Activated naive CD4-positive, alpha-beta T cell treated with Interleukin-2 at 50 U/mL for 16 hours (primary cell): ENCODE measurements at places on chromosomes 13 and 19.
A peak's percentile ranks its signal among the peaks of the same experiment; 100 is the strongest.

DNA sequence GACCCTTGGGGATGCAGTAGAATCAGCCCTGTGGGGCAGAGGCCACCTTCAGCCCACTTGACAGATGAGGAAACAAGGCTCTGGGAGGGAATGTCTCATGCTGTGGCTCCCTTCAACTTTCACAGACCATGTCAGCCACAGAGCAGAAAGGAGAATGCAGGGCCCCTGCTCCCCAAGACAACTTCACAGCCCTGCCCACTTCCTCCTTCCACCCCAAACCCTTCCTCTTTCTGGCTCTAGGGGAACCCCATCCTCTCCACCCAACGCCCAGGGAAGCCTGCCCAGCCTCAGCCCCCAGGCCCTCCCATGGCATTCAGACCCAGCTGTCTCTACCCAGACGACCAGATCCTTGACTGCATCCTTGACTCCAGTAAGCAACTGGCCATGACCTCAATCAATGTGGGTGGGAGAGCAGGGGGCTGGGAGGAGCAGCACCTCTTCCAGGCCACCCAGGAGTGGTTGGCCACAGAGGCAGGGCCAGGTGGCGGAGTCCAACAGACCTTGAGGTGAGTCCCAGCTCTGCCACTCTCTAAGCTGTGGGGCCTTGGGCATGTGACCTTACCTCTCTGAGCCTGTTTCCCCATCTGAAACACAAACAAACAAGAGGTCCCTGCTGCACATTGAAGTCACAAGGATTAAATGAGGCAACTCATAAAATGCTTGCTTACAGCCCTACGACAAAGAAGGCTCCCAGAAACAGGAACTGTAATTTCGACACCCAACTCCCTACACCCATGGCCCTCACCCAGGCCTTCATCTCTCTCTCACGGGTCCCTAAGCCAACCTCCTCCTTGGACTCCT lies 15.8 kb downstream of the DEDD2 start:
- peak; percentile 41 for DNase-seq

GRCh38 chr19:35348911-35349611 lies 1.4 kb downstream of the FFAR1 start:
- DNase-seq: no peak

- no peak for DNase-seq
Observed at GRCh38 chr13:110164706-110165105, 142.3 kb downstream of the COL4A1 start.

DNA sequence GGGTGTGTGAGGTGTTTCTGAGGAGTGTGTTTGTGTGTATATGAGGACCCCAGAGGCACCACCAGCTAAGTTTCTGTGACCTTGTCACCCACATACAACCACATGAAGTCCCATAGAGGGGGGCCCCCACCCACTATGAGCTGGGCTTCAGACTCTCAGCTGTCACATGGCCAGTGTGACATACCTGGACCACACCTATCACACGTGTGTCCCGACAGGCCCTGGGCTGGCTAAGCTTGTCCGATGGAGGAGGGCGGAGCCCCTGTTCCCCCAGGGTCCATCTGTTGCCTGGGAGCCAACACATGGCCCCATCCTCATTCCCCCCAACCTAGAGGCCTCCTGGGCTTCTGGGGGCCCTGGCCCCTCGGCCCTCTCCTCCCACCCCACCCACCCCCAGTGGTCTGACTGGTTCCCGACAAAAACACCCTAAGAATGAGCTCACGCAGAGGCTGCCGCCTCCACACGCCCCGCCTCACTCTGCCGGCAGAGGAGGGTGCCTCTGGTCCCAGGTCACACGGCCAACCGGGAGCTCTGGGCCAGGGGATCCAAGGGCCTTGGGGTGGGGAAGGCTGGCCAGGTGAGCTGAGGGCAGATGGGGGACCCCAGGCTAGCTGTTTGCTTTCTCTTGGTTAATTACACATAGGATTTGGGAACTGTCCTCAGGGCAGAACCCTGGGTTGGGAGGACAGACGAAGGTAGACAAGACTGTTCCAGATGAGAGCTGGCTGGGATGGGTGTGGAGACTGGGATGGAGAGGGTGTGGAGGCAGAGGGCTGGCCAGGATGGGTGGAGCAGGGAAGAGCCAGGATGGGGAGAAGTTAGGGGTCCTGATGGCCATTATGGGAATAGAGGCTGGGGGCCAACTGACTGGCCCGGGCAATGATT lies 4.3 kb downstream of the KLC3 start:
- DNase-seq: no peak

DNA sequence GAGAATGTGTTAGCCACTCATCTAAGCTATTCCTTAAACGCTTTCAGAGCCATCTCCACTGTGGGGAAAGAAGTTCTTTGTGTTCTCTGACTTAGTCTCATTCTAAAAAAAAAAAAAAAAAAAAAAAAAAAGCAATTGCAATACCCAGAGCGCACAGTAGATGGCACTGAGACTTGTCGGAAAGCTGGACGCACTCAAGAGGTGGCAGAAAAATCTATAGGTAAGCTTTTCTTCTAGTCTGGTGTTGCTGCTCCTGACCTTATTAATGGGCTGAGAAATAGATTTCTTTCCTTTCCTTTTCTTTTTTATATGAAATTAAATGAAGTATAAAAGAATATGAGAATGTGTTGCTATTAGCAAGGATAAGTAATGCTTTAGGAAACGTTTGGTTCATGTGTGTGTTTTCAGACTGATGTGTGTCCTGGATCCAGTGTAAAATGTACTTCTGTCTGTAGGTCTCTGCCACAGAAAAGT lies 4.7 kb upstream of the GJB2 start:
- DNase-seq: no peak

GRCh38 chr13:24165746-24166145 lies 5.2 kb downstream of the SPATA13 start:
- DNase-seq: no peak

DNA sequence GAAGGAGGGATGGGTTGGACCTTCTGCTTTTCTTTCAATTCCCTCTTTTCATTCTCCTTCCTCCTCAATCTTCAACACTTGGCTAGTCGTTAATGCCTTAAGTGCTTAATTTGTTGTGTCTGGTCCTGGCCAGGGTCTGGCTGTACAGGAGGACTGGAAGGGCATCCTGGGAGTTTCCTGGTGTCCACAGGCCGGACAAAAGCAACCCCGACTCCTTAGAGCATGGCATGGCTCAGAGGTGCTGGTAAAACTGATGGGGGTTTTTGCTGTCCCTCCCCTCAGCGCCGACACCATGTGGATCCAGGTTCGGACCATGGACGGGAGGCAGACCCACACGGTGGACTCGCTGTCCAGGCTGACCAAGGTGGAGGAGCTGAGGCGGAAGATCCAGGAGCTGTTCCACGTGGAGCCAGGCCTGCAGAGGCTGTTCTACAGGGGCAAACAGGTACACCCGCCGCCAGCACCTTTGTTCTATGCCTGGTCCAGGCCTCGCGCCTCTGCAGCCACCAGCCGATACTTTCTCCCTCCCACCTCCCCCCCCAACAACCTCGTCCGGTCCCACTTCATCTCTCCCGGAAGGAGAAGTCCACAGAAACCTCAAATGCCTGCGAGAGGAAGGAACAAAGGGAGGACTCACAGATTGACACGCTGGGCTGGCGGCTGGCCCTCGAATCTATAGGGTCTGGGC lies 1.4 kb downstream of the UHRF1 start:
- DNase-seq: peak; percentile 25

DNA sequence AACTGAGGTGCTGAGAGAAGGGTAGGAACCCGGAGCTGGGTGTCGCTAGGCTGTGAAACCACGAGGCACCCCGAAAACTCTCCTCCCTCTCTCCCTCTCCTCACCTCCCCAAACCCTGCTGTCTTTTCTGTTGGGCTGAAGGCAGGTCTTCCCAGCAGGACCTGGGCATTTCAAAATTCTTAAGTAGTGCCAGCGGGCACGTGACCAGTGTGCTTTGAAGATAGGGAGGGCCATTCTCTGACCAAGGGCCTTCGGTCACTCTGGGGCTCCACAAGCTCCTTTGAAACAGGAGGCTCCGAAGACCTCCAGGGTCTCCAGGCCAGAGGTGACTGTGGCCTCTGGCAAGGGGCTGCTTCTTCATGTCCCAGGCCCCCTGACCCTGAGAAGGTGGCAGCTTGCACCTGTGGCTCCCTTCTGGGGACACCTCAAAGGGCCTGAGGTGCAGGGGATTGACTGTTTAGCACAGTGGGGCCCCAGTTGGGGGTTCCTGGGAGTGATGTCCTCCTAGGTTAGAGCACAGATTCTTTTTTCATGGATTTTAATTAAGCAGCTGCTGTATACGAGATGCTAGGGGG lies 48.3 kb downstream of the DNM2 start:
- no peak for DNase-seq

GRCh38 chr13:44842158-44842557 lies 147.1 kb downstream of the NUFIP1 start:
- DNase-seq: no peak

DNA sequence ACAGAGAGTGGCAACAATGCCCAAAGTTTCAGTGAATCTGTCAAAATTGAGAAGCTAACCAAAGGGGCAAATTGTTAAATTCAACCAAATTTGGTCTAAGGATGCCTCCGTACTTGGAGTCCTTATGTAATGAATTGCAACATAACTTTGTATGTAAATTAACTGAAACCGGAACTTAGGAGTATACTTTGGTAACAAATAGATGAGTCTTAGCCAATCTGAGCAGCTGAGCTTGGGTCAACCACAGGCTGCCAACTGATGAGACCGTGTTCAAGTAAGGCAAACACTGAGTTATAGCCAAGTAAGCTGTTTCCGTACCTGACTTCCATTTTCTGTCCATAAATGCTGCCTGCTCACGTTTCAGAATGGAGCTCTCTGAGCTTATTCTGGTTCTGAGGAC lies 5.3 kb downstream of the VWA8 start:
- no peak for DNase-seq

- no peak for DNase-seq
Observed at GRCh38 chr19:34504809-34505291, 23.3 kb downstream of the WTIP start.

- DNase-seq: no peak
Observed at GRCh38 chr19:36093687-36094086, 17.3 kb upstream of the OVOL3 start.

- peak; percentile 31 for DNase-seq
Observed at GRCh38 chr13:32246468-32246867, 68.7 kb downstream of the ZAR1L start.
